ENCODE measurements at places on chromosomes 5 and 9.

DNA sequence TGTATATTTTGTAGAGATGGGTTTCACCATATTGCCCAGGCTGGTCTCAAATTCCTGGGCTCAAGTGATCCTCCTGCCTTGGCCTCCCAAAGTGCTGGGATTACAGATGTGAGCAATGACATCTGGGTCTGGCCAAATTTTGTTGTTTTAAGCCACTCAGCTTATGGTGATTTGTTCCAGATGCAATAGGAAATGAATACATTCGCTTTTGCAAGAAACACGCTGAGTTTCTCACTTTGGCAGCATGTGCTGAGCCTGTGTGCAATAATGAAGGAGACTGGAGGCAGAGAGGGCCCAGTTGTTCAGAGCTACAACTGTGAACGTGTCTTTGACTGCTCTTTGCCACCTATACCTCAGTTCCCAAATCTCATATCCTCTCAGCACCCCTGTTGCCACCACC lies 56.4 kb downstream of the KIF4B start:
- peak; percentile 14 for DNase-seq

DNA sequence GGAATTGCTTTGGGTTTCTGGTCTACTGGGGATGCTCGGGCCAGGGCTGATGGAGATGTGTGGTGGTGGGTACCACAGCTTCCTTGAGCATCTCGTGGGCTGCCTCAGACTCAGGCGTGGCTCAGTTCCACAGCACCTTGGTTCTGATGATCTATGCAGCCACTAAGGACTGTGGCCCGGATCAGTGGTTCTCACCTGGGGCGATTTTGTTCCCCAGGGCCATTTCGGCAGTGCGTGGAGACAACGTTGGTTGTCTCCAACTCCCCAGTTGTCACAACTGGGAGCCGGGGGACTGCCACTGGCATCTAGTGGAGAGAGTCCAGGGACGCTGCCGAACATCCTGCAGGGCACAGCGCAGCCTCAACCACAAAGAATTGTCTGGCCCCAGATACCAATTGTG lies 47.7 kb downstream of the FGF18 start:
- DNase-seq, result no peak

- peak; percentile 46 for DNase-seq
Measured at GRCh38 chr9:137276473-137277328, 825 bp upstream of the TOR4A start.

DNA sequence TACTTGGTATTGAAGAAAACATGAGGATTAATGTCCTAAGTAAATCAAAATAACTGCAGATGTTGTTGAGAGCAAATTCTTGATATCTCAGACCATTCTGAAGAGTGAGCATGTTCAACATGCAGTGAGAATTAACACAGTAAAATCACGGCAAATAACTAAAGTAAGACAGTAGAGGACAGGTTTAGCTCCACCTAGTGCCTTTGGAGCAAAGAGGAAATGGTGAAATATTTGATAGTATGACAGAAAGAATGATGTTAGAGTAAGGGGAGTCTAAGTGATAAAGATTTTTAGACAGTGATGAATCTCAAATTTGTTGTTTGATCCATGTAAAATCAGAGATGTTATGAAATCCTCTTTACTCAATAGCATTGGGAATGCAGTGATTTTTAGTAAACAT lies 424.2 kb downstream of the TMEM161B start:
- DNase-seq, result no peak

DNA sequence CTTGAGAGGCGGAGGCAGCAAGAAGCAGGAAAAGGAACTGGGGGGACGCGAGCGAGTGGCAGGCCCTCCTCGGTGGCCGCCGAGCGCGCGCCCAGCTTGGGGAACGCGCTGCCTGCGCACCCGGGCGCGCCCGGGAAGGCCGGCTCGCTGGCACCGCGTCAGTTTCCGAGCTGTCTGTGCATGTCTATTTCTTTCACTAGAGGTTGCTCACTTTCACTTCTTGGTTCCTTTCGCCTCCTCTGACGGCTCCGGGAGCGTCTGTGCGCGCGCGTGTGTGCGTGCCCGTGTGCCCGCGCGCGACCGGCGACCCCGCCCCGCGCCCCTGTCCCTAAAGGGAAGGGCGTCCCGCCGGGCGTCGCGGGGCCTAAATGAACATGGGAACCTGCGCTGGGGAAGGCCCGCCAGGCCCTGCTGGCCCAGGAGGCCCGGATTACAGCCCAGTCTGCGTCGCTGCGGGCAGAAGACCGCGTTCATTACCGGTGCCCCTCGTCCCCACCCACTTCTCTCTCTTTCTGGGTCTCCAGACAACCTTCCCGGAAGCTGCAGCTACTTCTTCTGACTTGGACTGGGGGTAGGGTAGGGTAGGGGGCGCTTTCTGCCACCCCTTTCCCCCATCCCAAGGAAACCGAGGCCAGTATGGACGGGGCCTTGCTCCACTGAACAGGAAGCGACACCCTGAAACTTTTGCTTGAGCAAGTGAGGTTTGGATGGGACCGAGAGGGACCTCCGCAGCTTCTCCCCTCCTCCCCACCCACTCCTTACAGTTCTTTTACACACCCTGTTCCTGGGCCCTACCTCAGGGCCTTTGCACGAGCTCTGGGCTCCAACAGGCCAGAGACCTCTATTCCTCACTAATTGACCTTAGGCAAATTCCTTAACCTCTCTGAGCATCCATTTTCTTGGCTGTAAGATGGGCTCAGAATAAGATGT lies 205.8 kb upstream of the IER5L start:
- DNase-seq, result peak; percentile 76

DNA sequence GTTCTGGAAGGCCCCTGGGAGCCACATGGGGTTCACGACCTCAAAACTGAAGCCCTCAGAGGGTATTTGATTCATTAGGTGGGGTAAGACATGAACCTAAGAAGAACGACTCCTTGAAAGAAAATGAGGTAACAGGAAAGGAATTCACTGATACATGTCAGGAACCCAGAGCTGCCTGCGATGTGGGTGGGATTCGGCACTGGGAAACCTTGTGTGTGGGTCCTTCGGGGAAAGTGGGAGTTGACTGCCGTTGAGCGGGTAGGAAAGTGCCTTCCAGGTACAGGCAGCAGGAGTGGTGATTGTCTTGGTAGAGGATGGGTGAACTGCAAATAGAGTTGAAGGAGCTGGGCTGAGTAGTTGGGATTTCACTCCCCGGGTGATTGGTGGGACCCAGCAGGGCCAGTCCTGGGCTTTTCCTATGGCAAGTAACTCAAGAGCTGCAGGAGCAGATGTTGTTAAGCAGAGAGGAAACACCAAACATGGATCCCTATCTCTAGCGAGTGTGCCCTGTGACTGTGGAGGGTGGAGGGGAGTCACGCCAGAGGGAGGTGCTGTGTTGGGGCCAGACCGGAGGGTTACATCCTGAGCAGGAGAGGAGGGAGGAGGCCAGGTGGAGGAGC lies 30.8 kb downstream of the ANKRD33B start:
- peak; percentile 27 for DNase-seq

- DNase-seq, result peak; percentile 84
Measured at GRCh38 chr9:36008774-36009300, 27.9 kb upstream of the RECK start.

GRCh38 chr9:14147738-14148137 lies 166.2 kb downstream of the NFIB start:
- no peak for DNase-seq

- no peak for DNase-seq
Measured at GRCh38 chr5:125510651-125511050, 764.2 kb upstream of the ZNF608 start.

- peak; percentile 83 for DNase-seq
Measured at GRCh38 chr5:141681695-141682641, at the start of gene ARAP3. Gene ARAP3, minus strand, starts transcription at chr5:141682230. Its CDS starts 1,744 bp downstream, at chr5:141680486.

- peak; percentile 71 for DNase-seq
Measured at GRCh38 chr5:125411071-125411743, 664.8 kb upstream of the ZNF608 start.

DNA sequence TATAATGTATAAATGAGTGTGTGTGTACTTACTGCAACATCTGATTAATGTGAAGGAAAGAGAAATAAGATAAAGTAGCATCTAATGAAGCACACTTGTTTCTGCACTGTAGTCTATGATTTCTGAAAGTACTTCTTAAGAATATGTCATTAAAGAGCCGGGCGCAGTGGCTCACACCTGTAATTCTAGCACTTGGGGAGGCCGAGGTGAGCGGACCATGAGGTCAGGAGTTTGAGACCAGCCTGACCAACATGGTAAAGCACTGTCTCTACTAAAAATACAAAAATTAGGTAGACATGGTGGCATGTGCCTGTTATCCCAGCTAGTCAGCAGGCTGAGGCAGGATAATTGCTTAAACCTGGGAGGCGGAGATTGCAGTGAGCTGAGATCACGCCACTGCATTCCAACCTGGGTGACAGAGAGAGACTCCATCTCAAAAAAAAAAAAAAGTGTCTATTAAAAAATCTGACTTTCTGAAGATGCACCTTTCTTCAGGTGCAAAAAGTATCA lies 556.9 kb downstream of the PTPRD start:
- no peak for DNase-seq

DNA sequence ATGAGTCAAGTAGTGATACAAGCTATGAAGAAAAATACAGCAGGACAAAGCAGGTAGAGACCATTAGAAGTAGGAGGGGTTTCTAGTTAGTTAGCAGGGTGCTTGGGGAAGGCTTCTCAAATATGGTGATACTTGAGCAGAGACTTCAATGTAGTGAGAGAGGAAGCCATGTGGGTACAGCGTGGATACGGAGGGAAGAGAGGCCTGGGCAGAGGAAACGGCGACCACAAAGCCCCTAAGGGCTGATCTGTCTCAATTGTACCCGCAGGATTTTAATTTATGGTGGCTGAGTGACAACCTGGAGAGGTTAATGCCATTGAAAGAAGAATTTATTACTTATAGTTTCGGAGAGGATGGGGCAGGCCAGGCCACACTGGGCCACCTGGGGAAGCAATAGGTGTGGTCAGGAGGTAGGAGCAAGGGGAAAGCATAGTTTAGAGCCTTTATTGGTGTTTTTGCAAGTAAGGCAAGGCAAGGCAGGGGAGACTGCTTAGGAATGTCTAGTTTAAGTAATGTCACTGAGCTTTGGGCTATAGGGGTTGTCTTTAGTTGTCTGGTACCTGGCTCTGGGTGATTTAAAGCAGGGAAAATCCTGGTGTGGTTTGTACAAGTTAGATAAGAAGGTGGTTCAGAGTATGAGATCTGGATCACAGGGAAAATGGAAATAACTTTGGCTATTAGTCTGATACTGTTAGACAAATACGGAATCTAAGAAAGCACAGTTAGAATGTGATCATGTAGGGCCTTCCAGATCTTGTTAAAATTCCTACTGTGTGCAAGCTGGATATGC lies 42.6 kb downstream of the GCNT4 start:
- no peak for DNase-seq

GRCh38 chr5:38447786-38448185 lies 108.7 kb downstream of the LIFR start:
- DNase-seq, result no peak

GRCh38 chr5:41636605-41637004 lies 126.2 kb upstream of the PLCXD3 start:
- peak; percentile 4 for DNase-seq

GRCh38 chr5:10543585-10544040 lies 20.3 kb upstream of the ANKRD33B start:
- DNase-seq, result no peak

- no peak for DNase-seq
Measured at GRCh38 chr5:85320495-85320894, 935.8 kb upstream of the EDIL3 start.

- no peak for DNase-seq
Measured at GRCh38 chr5:123283499-123283898, 139.7 kb downstream of the CEP120 start.

DNA sequence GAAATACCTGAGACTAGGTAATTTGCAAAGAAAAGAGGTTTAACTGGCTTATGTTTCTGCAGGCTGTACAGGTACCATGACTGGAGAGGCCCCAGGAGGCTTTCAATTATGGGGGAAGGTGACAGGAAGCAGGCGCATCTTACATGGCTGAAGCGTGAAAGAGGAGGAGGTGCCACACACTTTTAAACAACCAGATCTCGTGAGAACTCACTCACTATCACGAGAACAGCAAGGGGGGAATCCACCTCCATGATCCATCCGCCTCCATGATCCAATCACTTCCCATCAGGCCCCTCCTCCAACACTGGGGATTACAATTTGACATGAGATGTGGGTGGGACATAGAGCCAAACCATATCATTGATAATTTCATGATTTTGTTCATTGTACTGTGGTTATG lies 2.5 kb upstream of the MED27 start:
- no peak for DNase-seq

DNA sequence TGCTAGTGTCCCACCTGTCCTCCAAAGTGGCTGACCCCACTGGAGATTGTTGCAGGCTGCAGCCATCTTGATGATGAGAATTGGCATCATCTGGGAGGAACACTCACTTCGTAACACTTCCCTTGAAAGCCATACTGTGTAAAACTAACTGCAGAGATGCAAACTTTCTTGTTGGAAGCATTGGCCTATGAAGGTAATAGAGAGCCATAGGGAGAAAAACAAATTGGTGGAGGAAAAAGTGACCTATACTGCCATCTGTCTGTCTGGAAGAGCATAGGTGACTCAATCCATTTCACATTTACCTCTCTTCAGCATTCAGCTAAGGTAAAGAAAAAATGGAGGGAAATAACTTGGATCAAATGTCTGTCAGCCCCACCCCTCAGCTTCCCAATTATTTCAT lies 473.4 kb downstream of the NTRK2 start:
- DNase-seq, result peak; percentile 17

DNA sequence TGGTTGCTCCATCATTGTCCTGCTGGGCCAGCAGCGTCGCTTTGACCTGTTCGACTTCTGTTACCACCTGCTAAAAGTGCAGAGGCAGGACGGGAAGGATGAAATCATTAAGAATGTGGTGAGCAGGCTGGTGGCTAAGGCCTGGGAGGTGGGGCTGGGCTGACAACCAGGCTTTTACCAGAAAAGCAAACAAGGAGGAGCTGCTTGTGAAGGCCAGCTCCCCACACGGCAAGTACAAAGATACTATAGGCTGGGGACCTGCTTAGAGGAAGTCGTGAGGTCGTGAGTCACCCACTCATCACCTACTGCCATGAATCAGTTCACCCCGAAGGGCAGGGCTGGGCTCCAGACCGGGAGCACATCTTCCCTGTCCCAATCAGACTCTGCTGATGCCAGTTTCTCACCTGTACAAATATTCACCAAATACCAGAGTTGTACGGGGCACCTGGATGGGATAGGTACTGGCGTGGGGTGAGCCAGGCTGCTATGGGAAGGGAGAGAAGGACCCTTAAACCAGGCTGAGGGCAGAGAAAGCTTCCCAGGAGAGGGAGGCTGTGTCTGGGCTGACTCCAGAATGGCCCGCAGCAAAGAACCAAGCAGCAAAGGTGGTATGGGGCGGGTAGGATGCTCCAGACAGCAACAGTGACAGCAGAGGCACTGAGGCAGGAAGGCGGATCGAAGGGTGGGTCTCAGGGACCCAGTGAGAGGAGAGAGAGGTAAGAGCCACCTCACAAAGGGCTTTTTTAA lies 69.3 kb upstream of the NIPAL4 start:
- DNase-seq, result peak; percentile 90

GRCh38 chr9:95512709-95513095 lies 4.1 kb downstream of the PTCH1 start:
- DNase-seq, result peak; percentile 28

- DNase-seq, result no peak
Measured at GRCh38 chr5:152634586-152634985, 229.5 kb upstream of the NMUR2 start.

GRCh38 chr5:105218018-105218417 lies 1655.4 kb upstream of the NUDT12 start:
- DNase-seq, result no peak

Measured in fibroblast of skin of scalp (primary cell).